ENCODE measurements at places on chromosomes 16 and 17. TPM values are rescaled to one million over a fixed set of nuclear protein-coding genes. Genes with fewer than 3 reads are reported as not detected.

The OMG gene
- total RNA-seq, result 1.5 TPM

The SECTM1 gene
- 12.6 TPM for total RNA-seq

The HASPIN gene
- 2.3 TPM for total RNA-seq

The HERPUD1 gene
- 117 TPM for total RNA-seq

The C17orf78 gene
- not detected for total RNA-seq

The TNK1 gene
- total RNA-seq, result 2.1 TPM

Data from tongue (tissue), 3 donors.